ENCODE measurements at places on chromosomes 12 and 14.

DNA sequence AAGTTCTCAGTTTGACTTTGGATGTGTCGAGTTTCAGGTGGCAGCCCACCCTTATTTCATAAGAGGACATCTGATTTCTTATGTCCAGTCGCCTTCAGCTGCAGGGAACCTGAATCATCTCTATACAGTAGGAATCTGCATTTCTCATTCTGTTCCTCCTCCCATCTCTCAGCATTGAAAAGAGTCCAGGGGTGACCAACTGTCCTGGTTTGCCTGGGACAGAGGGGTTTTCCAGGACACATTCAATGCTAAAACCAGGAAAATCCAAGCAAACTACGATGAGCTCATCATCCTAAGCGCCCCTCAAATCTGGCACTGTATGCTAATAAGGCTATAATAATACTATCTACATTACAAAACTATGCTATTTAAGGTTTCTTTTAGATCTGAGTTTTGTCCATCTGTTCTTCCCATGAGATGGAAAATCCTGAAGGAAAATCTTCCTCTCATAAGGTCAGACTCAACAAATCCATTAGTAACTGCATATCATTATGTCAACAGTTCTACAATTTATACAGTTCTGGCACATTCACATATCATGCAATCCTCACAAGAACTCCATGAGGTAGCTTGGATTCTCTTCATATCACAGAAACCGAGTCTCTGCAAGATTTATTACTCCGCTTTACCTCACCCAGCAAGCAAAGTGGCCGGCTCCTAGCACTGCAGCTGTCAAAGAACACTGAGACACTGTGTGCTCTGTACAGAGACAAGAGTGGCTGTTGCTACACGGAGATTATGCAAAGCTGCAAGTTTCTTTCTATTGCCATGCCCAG is 15.6 kb upstream of the CALM1 start:
- peak; percentile 96 for DNase-seq

GRCh38 chr12:109863847-109864712 is 16.3 kb downstream of the GLTP start:
- peak; percentile 96 for DNase-seq

DNA sequence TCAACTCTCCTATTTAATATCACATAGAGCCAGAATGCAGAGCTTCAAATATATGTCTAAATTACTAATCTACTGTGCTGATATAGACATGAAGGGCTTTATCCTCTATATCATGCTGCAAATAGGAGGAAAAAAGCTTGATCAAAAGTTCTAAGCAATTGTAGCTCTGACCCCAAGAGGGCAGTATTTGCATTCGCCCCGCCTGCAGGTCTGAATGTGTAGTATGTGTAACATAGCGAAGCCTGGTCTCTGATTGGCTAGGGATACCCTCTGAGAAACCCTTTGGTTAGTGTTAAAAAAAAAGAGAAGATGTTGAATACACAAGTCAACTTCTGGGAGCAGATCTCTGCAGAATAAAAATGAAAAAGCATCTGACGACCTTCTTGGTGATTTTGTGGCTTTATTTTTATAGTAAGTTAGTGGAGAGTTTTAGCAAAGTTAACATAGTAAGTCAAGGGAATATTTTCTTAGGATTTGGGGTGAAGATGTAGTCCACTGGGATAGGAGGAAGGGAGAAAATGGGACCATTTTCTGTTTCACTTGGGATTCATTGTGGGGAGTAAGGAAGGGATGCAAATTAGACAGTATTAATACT is 151.6 kb upstream of the OR4E1 start:
- DNase-seq = peak; percentile 24

GRCh38 chr12:122200541-122201175 is 2.9 kb upstream of the B3GNT4 start:
- no peak for DNase-seq

- no peak for DNase-seq
Measured at GRCh38 chr14:74490486-74490885, 2.6 kb downstream of the NPC2 start.

GRCh38 chr14:69932391-69932790 is 53.2 kb downstream of the SMOC1 start:
- no peak for DNase-seq

DNA sequence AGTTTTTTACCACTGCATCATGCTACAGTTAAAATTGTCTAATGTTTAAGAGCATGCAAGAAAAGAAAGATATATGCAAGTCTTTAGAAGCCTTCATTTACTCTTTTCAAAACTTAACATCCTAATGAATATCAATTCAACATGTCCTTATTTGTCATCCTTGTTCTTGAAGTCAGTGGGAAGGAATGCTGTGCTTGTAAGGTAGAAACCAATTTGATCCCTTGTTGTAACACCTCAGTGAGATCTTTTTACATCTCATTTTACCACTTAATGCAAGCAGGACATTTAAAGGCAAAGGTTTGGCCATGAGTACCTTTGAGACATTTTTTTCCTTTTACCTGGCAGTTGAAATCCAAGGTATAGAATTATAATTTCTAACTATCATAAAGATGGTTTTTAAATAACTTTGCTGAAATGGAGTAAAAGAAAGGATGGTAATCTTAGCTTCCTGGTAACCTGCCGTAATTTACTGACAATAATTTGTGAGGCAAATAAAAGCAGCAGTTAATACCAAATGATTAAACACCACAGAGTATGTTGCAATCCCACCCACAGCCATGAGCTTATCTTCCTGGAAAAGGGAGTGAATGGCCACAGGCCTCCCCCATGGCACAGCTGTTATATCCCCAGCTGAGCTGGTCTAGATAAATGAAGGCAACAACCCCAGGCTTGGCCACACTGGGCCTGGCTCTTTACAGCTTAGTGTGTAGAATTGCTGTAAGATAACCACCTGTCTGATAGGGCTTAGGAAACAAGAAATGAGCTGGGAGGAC is 33.2 kb upstream of the STRN3 start:
- DNase-seq = no peak

GRCh38 chr14:74980731-74981461 is 21.8 kb upstream of the EIF2B2 start:
- no peak for DNase-seq
